ENCODE measurements at places on chromosomes 4 and X.

DNA sequence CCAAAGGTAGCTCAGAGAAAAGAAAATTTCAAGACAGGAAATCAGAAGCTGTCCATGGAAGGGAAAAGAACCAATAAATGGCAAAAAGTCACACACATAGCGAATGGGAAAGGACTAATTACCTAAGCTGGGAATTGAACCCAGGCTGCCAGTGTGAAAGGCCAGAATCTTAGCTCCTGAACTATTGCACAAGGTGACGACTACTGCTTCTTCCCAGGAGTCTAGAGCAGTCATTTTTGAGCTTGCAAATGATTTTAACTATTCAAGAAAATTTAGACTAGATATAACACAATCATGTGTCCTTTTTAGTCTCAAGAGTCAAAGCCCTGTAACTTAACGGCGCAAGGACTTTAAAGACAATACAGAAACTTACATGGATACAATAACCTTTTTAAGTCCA, 34.1 kb upstream of the ZNF81 start:
- DNase-seq, result no peak

- DNase-seq, result no peak
Measured at GRCh38 chr4:101981756-101982155, 191.2 kb downstream of the BANK1 start.

DNA sequence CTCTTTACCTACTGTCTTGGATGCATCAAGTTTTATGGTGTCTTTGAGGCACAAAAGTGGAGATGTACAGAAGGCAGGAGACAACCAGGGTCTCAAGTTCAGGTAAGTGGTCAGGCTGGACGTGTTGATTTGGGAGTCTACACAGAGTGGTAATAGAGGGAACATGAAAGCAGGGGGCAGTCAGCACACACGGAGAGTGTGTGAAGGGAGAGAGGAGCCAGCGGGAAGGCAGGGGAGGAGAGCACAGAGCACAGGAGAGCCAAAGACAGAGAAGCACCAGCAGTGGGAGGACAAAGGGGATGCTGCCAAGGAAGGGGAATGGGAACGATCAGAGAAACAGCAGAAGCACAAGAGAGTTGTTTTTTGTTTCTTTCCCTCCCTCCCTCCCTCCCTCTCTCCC, 32.9 kb downstream of the TMEM150C start:
- no peak for DNase-seq

GRCh38 chr4:82491251-82491960, 61.0 kb downstream of the ENOPH1 start:
- peak; percentile 66 for DNase-seq

DNA sequence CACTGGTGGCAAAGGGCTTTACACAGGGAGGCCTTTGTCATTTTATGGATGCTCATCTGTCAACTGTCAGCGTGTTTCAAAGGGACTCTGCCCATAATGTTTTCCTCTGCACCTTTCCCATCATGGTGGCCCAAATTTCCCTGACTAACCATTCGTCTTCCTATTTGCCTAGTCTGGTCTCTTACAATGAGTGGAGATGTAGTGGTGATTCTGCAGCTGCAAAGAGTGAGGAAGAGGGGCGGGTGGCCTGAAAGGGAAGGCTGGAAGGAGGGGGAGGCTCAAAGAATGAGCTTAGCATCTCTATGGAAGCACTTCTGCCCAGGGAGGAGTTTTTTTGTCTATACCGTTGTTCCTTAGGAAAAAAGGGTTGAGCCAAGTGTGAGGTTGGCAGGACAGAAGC, 447.5 kb downstream of the NKX6-1 start:
- no peak for DNase-seq

DNA sequence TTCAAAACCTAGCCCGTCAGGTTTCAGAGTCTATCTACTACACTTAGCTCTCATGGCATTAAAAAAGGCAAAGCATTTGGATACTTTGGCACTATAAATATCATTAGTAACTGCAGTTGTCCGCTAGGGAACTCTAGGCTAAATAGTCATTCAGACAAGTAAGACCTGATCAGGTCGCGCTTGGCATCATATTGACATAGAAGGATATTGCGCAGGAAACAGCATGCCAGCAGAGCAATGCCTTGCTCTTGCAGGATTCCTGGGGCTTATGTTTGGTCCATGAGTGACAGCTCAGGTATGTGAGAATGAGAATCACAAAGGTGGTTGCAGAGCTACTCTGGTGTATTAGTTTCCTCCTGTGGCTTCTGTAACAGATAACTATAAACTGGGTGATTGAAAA, 62.7 kb downstream of the KDM6A start:
- no peak for DNase-seq

GRCh38 chrX:130393451-130394074, 8.1 kb upstream of the GPR119 start:
- DNase-seq, result peak; percentile 19

DNA sequence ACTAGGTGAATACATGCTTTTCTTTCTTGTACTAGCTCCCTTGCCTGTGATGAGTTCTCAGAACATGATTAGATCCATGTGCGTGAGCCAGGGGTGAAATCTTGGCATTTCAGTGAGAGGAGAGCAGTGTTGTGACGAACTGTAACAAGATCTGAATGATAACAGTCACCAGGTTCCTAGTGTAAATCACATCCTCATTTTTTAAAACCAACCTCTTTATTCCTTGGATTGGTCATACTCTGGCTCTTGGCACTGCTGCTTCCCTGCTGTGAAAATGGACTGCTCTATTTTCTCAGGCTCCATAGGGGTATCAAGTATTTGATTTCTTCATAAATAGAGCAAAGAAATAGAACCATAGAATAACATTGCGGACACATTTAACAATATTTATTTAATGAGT, 206.3 kb downstream of the SLC4A4 start:
- DNase-seq, result no peak

DNA sequence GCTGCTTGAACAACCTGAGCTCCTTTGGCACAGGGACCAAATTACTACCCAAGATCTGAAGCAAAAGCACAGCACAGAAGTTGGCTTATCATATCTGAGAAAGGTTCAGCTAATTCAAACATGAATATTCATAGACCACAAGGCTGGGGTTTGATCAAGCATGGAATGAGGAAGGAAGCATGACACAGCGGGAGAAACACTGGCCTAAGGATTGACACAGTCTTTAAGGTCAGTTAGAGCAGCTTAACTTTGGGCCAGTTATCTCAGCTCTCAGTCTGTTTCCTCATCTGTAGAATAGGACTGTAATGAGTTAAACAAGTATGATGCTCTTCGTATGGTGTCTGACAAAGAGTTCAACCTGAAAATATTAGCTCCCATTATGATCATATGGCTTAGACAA, 88.5 kb upstream of the CBR4 start:
- no peak for DNase-seq

GRCh38 chrX:100316987-100317386, 93.1 kb downstream of the PCDH19 start:
- peak; percentile 61 for DNase-seq

DNA sequence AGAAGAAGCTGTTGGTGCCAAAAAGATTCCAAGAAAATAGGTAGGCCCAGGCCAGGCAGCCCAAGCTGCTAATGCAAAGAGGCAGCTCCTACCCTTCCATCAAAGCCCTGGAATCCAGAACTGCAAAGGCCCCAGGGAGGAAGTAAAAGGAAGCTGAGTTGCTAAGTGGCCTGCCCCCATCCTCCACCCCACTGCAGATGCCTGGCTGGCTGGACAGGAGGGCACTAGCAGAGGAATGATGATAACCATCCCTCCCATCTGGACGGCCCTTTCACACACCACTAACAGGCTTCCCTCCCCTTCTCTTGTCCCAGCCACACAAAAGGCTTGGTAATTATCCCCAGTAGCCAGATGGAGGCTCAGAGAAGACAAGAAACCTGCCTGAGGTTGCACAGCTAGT, 32.4 kb upstream of the PJA1 start:
- DNase-seq, result no peak

DNA sequence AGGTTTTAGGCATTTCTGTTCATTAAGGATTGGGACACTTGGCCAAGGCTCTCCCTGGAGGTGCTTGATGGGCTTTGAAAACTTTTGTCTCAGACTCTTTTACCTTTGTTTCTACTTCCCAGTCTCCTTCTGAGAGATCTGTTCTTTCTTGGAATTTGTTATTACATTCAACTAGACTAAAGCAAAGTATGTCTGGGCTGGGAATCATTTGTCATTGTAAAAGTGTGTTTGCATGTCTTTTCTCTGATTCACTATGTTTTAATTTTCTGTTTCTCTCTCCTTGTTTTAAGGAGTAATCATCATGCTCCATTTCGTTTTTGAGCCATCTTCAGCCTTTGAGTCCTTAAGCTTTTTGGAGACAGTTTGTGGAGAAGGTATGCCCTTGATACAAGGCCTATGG, 12.2 kb upstream of the PGRMC2 start:
- no peak for DNase-seq

DNA sequence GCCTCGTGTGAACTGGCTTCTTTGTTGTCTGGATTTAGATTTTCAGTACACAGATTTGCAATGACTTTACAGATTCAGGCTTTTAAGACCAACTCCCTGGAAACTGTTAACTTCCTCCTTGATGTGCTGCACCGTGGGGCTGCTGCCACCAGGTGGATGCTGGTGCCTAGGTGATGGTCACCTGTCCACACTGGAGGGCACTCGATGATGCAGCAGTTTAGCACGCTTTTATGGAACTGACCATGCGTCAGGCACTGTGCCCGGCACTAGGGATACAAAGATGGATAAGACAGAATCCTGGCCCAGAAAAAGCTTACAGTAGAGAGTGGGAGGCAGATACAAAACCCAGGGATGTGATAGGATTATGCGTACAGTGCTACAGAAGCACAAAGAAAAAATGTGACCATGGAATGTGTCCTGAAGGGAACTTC, 180.7 kb downstream of the CEP135 start:
- peak; percentile 1 for DNase-seq

GRCh38 chrX:123803331-123803983, 56.4 kb upstream of the XIAP start:
- DNase-seq, result peak; percentile 97

DNA sequence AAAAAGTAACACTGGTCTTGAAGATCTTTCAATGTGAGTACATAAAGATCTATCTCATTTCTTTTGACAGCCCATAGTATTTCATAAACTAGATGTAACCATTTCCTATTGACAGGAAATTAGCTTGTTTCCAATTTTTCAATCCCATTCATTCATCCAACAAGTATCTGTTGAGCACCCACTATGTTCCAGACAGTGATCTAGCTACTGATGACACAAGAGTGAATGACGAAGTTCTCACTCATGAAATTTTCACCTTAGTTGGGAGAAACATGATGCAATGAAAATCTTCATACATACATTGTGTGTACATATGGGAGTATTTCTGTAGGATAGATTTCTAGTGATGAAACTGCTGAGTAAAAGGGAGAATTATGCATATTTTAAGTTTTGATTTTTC, 1.7 kb downstream of the CD38 start:
- DNase-seq, result no peak

DNA sequence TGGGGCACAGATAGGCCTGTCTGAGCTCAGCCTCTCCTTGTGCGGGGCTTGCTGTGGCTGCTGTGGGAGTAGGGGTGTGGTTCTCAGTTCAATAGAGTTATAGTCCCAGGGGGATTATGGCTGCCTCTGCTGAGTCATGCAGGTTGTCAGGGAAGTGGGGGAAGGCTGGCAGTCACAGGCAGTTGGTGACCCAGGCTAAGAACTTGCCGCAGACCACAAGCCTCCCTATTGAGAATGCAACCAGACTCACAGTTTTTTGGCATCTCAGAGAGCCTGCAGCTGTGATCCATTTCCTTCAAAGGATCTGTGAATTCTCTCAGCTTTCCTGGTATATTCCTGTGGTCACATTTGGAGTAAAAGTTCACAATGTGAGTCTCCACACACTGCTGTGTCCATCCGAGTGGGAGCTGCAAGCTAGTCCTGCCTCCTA, 364.9 kb downstream of the ZNF674 start:
- no peak for DNase-seq

GRCh38 chr4:20395160-20395773, 143.6 kb downstream of the SLIT2 start:
- DNase-seq, result peak; percentile 47

DNA sequence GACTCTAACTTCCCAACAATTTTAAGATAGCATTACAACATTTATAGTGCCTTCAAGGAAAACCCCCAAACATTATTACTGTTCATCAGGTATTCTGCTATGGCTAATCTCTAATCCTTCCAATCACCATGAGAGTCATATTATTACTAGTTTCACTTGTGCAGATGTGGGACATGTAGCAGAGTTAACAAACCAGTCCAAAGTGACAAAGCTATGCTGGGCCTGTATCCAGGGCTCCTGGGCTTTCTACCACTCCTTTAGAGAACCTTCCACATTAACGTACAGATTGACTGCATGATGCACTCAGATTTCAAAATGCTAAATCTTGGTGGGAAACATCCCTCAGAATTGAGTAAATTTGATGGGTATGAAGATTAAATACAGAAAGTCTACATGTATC, 16.4 kb downstream of the CASP3 start:
- no peak for DNase-seq

GRCh38 chr4:165964591-165964990, 91.6 kb downstream of the TLL1 start:
- no peak for DNase-seq

GRCh38 chr4:8939160-8939839, 67.7 kb upstream of the HMX1 start:
- DNase-seq, result no peak

GRCh38 chr4:163932504-163932903, 438.0 kb downstream of the TMA16 start:
- DNase-seq, result no peak

DNA sequence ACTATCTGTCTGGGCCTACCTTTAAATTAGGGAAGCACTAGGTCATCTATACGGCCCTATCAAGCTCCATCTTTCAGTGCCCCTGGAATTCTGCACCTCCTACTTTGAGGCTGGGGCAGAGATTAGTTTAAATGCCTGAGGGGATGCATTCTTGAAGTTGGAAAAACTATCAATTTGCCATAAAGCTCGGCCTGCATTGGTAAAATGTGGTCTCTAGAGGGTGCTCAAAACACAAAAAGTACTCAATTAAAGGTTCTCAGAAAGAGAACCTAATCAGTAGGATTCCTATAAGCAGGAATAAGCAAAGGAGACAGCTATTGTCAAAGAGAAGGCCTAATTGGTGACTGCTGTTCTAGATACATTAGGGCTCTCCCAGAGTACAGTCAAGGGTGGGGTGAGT, 111.7 kb downstream of the AMER1 start:
- no peak for DNase-seq

DNA sequence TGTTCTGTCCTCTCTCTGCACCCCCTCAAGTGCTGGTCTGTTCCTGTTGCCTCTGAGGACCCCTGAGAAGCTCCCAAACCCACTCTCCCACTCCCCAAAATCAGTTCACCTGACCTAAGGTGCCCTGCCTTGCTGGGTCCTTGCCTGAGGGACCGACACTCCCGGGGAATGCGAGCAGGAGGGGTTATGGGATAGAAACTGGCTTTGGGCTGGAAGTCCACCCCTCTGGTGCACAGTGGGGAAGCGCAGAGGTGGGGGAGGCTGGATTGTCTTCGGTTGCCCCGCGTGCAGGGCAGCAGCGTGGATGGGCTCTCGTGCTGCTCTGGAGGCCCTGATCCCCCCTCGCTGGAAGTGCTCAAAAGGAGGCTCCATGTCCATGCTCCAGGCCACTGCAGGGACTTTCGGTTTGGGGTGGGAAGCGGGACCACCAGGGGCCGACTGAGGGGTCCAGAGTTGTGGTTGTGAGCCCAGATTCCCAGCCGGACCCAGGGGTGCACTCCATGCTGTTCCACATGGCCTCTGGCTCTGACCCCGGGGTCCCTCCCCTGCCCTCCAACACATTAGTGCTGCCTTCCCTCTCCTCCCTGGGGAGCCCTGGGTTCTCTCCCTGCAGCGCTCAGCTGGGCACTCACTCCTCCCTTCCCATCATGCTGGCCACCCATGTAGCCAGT, 7.6 kb downstream of the SORCS2 start:
- no peak for DNase-seq

- no peak for DNase-seq
Measured at GRCh38 chr4:4417886-4418285, 31.0 kb downstream of the NSG1 start.
